ENCODE measurements at places on chromosomes 5 and 9.

DNA sequence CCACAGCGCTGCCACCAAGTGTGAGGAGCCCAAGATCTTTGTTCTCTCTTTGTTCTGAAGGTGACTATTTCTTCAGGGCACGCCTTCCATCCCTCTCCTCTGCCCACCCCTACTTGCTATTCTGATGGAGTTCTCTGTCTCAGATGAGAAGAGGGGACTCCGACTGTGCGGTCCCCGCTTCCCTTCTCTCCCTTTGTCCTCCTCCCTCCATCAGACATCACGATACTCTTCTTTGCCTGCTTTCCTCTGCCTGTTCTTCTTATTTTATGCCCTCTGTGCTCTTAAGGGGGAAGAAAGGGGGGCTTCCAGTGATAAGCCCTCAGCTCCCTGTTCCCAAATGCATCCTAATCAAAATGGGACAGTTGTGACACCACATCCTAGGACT is 307.8 kb downstream of the RAB3C start:
- DNase-seq = no peak

GRCh38 chr9:138115506-138115905 is 237.9 kb downstream of the CACNA1B start:
- DNase-seq = no peak

DNA sequence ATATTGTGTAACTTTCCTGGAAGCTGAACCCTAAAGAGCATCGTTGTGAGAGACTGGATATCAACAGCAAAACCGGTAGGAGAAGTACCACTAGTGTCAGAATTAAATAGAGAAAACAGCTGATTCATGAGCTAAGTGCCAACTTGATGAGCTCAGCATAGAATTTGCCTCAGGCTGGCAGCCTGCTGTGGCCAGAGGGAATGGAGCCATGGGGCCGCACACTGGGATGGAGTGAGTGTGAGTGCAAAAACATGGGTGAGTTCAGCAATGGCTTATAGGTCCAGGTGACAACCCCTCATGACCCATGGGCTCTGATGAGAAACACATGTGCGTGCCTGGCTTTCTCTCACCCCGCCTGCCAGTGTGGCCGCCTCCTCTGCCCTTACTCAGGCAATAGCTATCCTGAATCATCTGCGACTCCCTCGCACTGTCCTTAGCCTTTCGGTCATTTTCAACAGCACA is 25.4 kb downstream of the ADAMTS16 start:
- no peak for DNase-seq

DNA sequence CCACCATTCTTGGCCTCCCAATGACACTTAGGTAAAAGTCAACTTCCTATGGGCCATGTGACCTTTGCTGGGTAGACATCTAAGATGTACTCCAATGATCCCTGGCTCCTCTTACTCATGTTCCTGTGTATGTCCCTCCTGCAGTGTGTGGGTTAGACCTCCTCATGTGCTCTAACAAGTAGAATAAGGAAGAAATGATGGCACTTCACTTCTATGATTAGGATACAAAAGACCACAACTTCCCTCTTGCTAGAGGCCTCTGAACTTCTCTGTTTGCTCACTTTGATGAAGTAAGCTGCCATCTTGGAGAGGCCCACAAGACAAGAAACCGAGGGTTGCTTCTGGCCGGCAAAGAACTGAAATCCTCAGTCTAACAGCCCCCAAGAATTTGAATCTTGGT is 131.8 kb downstream of the TAF11L14 start:
- DNase-seq = no peak

- no peak for DNase-seq
Measured at GRCh38 chr9:13445103-13445500, 165.6 kb upstream of the MPDZ start.

DNA sequence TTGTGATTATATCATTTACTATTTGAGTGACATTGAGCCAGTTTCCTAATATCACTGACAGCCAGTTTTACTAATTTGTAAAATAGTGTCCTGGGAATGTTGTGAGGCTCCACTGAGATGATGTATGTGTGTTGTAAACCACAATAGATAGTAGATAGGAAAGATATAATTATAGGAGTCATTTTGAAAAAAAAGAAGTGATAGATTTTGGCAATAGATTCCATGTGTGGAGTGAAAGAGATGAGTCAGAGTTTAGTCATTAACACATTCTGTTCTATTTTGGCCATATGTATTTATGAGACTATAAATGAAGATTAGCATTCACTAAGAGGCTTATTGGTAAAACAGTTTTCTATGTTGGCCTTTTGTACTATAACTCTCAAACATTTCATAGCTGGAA is 388.2 kb downstream of the FAM170A start:
- no peak for DNase-seq

GRCh38 chr5:38538161-38538560 is 18.3 kb downstream of the LIFR start:
- no peak for DNase-seq

DNA sequence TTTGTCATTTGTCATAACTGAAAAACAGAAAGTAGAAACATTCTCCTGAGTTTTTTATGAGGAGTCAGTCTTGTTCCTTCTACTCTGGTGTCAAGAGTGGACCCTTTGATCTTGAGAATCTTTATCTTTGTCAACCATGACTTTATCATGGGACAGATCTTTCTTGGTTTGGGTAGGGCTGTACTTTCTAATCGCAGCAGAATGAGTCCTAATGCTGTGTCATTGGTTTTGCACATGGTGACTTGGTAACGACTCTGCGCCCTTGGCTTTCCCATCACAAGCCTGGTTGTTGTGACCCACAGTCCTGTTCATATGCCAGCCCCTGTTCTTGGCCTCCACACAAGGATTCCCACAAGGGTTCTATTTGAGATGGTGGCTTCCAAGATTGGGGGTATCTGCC is 45.6 kb downstream of the AOPEP start:
- no peak for DNase-seq

- DNase-seq = no peak
Measured at GRCh38 chr5:36685631-36686288, 79.4 kb downstream of the SLC1A3 start.

DNA sequence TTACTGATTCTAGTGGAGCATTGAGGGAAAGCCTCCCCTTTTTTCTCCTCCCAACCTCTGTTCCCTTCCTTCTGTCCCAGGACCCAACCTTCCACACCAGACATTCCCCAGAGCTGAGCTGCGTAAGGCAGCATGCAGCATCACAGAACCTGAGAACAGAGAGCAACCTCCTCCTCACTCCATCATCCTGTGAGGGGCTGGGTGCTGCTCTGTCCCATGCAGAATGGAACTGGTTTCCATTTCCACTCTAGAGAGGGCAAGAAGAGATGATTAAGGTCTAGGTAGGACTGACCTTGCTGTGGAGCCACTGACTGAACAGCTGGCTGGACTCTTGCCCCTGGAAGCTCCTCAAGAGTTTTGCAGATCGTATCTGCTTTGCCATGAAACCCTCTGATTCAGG is 30.1 kb upstream of the IL7R start:
- no peak for DNase-seq

DNA sequence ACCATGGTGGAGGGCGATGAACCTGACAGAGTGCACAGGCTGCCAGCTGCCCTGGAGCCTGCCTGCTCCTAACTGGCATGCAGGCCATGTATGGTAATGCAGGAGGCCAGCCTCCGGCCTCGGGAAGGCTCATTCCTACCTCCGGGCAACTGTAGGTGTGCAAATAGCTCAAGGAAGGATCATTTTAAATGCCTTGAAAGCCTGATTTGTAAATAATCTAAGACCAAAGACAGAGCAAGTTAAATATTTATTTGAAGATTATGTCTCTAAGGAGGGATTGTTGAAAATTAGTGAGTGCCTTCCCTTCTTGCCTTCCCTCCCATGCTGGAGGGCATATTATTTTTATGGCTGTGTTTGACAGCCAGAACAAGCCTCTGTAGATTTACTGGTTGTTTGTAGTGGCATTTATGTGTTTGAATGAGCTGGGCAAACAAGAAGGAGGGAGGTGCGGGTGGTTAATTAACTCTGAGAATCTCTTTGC is 285.7 kb upstream of the TUT7 start:
- no peak for DNase-seq

- no peak for DNase-seq
Measured at GRCh38 chr5:139984816-139985215, 58.3 kb downstream of the NRG2 start.

DNA sequence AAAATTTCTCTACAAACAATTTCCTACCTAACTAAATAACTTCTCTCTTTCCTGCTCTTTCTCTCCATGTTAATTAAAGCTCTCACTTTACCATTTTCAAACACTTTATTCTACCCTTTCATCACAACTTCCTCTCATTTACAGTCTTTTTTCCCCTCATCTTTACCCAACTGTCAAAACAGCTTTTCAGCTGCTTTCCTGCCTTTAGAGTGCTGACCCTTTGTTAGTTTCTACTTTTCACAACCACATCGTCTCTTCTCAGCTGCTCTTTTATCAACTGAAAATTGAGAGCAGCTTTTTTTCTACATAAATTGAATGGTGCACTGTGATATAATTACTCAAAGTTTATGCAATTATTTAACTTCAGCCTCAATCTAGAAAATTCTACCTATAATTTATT is 3.1 kb upstream of the HOMER1 start:
- DNase-seq = no peak

- DNase-seq = no peak
Measured at GRCh38 chr5:112555691-112556090, 136.6 kb upstream of the EPB41L4A start.

DNA sequence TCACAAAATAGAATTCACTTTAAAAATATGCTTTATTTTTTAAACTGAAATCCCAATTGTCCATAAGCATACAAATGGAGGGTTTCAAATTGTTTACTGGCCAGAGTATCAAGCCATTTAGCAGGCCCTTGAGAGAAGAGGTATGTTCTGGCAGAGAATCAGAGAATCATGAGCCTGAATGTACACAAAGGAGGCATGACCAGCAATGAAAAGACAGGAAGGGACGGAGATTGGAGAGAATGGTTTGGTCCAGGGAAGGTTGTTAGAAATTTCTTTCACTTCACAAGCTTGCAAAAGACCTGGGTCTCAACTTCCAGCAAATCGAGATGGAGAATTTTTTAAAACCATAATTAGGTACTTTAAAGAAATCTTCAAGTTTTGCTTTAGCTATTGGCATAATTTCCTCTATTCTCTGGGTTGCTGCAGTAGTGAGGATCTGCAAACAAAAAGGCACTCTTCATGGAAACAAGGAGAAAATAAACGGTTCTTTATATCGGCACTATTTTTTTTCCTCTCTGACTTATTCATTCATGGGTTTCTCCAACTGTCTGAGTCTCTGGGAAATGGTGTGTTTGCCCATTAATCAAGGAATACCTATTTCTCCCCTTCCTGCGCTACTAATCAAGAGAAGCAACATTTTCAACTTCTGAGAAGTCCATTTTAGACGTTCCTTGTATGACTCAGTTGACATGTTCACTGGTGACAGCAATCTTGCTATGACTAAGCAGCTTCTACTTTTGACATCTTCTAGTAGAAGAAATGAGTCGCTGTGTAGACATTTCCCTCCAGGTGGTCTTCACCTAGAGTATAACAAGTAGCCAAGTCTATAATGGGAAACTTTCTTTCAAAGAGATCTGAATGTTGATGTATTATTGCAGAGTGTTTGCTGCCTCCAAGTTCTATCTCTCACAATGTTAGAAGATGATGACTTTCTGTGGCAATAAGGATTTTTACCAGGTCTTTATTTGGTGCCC is 23.1 kb upstream of the ERCC6L2 start:
- DNase-seq = no peak

- no peak for DNase-seq
Measured at GRCh38 chr5:87311405-87312279, 44.0 kb downstream of the RASA1 start.

DNA sequence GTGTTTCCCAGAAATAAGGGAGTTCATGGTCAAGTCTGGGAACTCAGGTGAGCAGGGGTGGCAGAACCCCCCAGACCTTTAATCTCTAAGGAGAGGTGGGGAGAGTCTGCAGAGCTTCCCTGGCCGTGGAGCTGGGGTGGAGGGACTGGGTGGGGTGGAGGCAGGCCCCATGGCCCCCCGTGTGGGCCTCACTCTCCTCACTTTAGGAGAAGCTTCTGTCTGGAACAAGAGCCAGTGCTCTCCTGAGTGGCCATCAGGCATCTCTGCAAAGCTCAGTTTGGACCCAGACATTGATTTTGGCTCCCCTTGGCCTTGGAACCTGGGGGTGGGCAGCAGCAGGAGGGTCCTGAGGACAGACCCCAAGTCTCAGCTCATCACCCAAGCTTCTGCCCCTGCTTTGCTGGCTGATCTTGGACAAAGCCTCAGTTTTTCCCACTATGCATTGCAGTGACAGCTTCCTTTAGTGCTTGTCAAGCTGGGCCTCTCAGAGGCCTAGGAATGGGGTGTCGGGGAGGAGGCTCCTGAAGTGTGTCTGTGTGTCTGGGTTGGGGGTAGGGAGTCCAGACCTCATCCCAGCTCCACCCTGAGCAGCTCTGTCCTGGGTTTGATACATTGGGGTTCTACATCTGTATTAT is 3.5 kb upstream of the GBGT1 start:
- no peak for DNase-seq

GRCh38 chr9:86783884-86784283 is 163.4 kb downstream of the GAS1 start:
- no peak for DNase-seq

- DNase-seq = no peak
Measured at GRCh38 chr9:108419379-108419778, 436.4 kb downstream of the ACTL7B start.

GRCh38 chr5:67878933-67879332 is 336.6 kb upstream of the PIK3R1 start:
- DNase-seq = no peak

GRCh38 chr5:96794757-96795156 is 13.0 kb downstream of the ERAP1 start:
- DNase-seq = peak; percentile 76

DNA sequence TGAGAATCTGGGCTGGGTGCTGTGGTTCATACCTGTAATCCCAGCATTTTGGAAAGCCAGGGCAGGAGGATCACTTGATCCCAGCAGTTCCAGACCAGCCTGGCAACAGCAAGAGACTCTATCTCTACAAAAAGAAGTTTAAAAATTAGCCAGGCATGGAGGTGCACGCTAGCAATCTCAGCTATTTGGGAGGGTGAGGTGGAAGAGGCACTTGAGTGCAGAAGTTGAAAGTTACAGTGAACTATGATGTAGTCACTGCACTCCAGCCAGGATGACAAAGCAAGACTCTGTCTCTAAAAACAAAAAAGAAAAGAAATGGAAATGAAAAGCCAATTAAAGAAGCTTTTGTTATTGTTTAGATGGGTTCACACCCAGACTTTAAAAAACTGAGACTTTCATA is 131.6 kb upstream of the RASA1 start:
- DNase-seq = no peak

Measured in stimulated activated CD8-positive, alpha-beta memory T cell treated with anti-CD3 and anti-CD28 coated beads, Interleukin-4, amount 100 ng/mL, for 48 hours (primary cell).